DMS53 (cell line): ENCODE measurements at places on chromosomes 3 and 15.

DNA sequence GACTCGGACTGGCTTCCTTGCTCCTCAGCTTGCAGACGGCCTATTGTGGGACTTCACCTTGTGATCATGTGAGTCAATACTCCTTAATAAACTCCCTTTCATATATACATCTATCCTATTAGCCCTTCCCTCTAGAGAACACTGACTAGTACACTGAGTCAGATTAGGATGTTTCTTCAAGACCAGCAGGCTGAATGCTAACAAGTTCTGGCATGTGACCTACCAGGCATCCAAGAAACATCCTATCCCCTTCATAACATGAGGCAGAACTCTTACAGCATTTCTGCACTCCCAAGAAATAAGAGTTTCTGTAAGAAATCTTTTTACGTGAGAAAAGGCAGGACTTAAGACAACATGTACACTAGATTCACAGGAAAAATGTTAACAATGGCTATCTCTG lies 9.3 kb downstream of the CFAP92 start:
- DNase-seq, result no peak

DNA sequence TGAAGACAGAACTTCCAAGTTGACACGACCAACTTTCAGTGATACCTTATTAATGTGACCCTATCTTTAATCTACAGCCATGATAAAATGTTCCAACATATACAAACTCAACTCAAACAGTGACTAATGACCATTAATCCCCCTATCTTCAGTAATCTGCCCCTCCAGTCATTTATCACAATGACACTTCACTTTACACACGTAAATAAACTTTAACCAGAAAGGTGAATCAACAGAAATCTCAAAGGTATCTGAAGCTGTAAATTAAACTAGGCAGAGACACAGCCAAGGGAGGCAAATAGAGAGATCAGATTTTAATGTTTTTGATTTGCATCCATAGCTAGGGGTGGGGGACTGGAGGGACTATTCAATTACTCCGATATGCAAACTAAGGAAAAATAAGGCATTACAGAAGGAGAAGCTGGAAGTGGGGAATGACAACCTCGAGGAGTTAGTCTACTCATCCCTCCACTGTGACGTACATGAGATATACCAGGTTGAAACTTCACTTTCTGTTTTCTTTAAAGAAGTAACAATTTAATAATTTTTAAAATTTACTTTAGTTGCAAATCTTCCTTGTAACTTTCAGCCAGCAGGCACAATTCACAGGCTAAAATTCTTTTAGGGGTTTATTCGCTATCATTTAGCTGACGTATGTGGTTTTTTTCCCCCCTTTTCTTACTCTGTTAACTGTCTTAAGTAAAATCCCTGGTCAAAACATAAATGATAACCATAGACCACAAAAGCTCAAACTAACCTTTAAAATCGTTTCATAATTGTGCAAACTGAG lies 751.0 kb downstream of the ROBO1 start:
- DNase-seq, result no peak

DNA sequence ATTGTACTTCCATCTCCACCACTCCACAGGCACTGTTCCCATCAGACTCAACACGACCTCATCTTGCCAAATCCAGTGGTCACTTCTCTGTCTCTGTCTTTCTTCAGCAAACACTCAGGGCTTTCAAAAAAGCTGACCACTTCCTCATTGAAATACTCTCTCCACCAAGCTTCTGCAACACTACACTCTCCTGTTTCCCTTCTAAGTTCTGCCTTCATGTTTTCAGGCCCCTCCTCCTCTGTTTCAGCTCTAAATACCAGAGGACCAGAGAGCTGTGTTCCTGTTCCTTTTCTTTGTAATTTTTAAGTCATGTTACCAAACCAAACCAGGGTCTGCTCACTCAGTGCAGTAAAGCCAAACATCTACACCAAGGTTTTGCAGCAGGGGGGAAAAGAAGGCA lies 33.8 kb upstream of the ACP3 start:
- DNase-seq, result peak; percentile 29

DNA sequence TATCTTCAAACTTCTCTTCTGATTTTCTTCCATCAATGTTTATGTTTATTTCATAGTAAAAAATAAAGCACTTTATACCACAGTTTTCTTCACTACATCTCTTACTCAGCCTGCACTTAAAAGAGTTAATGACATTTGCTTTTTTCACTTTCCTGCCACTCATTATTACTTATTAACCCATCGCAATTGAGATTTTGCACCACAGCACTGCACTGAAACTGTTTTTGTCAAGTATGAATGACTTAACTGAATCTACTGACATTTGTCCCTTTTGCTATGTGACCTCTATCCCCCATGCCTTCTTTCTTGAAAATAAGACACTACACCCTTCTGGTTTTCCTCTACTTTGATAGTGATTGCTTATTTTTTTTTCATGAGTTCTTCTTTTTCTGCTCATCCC lies 739.7 kb upstream of the DPPA4 start:
- DNase-seq, result no peak

- no peak for DNase-seq
Measured at GRCh38 chr3:4425707-4426106, 41.4 kb downstream of the SUMF1 start.

GRCh38 chr3:175325440-175325839 lies 466.3 kb downstream of the NAALADL2 start:
- DNase-seq, result no peak

GRCh38 chr15:57751177-57751800 lies 44.8 kb downstream of the POLR2M start:
- DNase-seq, result peak; percentile 52

DNA sequence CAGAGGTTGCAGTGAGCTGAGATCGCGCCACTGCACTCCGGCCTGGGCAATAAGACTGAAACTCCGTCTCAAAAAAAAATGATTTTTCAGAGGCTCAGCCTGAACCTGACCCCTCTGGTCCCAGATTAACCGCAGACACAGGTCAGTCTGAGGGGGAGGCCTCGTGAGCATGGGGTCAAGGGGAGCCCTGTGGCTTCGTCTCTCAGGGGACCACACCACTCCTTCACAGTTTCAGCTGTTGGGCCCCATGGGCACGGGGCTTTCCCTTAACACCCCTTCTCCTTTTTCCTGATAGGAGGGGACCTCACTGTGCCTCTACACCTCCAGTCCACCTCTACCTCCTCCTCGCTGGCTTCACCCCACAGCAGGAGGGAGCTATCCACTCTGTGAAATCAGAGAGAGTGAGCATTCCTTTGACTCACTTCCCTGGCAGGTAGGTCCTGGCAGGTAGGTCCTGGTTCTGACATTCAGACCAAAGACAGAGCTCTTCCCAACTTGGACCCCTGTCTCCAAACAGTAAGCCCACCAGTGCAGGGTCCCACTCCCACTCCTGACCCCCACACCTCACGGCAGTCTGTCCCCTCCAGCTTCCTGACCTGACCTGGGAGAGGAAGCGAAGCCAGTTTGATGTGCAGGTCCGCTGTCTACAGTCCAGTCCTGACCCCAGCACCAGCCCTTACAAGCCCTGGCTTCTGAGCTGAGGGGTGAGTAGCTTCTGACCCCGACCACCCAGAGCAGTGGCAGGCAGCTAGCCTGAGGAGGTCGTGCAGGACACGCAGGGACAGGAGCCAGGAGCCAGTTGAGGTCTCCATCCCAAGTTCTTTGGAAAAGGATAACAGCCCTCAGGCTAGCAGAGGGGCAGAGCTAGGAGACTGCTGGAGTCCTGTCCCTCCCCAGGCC lies 9.0 kb downstream of the RRP9 start:
- no peak for DNase-seq

- DNase-seq, result no peak
Measured at GRCh38 chr15:37140531-37141058, 40.2 kb upstream of the MEIS2 start.

GRCh38 chr15:64443747-64444621 lies 16.4 kb upstream of the ZNF609 start:
- DNase-seq, result peak; percentile 25

DNA sequence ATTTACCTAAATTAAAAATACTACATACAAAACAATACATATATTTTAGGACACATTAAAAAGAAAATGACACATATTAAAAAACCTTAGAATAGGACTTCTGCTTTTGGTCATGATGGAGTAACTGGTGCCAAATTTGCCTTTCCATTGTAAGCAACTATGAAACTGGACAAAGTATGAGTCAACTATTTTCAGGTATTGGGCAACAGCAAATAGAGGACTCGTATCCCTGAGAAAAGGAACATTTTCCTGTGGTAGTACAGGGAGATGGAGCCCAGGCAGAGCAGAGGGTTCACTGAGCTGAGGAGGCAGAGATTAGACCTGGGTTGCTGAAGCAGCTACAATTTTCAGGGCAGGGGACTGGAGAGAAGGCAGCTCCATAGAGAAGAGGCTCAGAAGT lies 14.7 kb downstream of the CCR1 start:
- no peak for DNase-seq

- no peak for DNase-seq
Measured at GRCh38 chr3:112319516-112320276, 13.3 kb upstream of the CD200 start.

- DNase-seq, result no peak
Measured at GRCh38 chr15:100096700-100097099, 245.1 kb downstream of the ADAMTS17 start.

DNA sequence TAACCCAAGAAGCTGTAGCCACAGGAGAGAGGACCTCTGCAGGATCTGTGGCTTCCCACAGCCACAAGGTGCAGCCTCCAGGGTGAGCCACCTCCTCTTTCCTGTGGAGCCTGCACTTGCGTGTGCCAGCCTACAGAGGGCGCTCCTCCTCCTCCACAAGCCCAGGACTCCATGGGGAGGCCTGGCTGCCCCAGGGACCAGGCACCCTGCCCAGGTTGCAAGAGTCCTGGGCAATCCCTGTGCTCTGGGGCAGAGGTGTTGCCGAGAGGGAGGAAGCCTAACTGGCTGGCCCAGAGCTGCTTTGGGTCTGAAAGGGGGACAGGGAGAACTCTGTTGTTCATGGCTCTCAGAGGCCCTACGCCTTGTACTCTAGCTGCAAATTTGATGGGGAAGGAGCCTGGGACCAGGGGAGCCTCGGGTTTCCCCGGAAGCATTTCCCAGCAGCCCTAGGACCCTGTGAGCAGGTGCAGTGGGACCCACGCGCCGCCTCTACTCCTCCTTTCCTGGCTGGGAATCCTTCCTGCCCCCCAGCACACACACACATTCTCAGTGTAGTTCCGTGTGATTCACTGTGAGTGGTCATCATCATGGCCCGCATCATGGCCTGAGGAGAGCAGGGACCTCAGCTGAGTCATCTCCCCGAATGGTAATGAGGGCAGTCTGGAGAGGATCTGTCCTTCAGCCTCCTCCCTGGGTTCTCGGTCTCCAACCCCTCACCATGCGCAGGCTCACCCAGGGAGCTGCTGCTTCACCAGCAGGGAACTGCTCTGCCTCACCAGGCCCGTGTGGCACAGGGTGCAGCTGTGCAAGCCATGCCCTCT lies 24.3 kb downstream of the TBC1D21 start:
- peak; percentile 55 for DNase-seq

DNA sequence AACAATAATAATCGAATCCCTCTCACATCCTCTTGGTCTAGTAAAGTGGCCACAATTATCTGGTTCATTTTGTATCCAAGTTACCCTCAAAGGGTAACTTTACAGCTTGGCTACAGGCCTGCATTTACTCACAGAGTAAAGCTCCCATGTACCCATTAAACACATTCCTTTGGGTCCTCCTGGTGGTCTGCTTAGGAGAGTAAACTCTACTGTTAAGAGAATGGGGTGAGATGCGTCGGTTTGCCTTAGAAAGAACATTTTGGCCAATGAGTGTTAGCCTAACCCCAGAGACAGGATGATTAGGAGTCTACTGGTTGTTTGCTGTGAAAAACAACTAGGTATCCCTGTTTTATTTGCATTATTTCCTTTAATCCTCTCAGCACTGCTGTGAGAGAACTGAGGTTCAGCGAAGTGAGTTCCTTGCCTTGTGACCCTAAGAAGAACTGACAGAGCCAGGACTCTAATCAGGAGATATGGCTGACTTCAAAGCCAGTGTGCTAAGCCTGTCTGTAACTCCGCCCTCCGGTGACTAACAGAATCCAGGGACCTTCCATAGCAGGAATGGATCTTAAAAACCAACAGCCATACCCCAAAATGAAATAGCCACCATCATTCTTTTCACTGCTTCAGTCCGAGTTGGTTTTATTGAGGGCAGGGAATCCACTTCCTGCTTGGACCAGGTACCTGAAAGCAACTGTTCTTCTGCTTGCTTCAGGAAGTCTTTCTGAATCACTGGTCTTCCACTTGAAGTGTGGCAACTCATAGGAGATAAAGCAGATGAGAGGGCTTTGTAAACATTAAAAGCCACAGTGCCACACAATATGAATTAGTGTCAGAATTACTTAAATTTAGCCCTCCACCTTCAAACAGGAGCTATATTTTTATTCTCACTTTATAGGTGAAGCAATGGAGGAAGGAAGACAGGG lies 317.3 kb upstream of the WNT5A start:
- DNase-seq, result peak; percentile 31

DNA sequence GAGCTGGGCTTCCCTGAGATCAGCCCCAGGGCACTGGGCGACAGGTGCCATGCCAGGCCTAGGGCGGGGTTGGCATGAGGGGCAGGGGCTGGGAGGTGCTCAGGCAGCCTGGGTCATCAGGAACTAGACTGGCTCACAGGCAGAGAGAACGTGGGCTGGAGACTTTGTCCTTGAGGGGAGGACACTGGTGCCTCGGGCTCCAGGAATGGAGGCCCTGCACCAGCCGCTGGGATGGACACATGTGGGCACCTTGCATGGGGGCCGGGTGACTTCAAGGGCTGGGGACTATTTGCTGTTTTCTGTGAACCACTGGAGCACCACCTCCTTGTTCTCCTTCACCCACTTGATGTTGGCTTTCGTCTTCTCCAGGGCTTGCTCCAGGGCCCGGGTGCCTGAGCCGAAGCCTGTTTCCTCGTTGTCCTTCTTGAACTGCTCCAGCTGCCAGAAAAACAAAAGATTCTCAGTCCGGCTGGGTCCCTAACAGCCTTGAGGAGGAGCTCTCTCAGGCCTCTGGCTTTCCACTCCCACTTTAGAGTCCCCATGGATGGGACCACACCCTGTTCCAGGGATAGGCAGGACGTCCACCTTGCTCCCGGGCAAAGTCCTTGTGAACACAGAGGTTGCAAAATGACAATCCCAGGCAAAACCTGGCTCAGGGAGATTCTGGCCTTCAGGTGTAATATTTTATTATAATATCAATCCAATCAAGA lies 9.1 kb downstream of the MESP2 start:
- DNase-seq, result no peak

GRCh38 chr15:32887090-32887489 lies 169.3 kb downstream of the GREM1 start:
- no peak for DNase-seq

DNA sequence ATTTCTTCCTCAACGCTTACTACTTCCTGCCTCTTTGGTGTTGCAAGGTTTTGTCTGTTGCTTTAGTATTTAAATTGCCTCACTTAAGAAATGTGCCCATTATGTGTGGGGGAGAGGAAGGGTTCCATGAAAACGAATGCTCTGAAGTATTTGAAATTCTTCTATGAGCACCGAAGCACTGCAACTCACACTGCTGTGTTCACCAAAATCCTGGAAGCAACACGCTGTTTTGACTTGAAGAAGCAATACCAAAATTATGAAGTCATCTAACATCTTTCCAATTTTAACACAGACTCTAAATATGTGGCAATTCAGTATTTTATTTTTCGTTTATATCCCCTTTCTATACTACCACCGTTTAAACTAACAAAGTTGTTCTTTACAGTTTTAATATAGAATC lies 101.5 kb downstream of the RBMS3 start:
- DNase-seq, result no peak

- no peak for DNase-seq
Measured at GRCh38 chr3:58485801-58486435, 6.0 kb upstream of the KCTD6 start.
